ENCODE measurements at places on chromosomes 7 and 10.
A peak's percentile ranks its signal among the peaks of the same experiment; 100 is the strongest.

DNA sequence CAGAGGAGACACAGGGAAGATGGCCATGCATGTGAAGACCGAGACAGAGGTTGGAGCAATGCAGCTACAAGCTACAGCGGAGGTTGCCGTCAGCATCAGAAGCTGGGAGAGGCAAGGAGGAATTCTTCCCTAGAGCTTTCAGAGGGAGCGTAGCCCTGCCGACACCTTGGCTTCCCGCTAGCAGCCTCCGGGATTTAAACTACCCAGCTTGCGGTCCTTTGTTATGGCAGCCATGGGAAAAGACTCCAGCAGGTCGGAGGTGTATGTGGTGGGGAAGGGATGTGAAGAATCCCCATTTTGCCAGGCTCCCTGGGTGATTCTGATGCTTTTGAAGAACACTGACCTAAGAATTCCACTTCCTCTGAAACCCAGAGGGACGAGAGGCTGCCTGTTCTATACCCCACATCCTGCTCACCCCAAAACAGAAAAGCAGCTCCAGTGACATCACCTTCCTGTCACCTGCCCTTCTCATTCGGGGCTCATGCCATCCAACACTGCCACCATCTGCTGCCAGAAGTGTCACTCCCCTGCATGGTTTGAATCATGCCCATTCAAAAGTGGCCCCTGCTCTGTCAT lies 3.3 kb upstream of the SEPHS1 start:
- DNase-seq: peak; percentile 53

DNA sequence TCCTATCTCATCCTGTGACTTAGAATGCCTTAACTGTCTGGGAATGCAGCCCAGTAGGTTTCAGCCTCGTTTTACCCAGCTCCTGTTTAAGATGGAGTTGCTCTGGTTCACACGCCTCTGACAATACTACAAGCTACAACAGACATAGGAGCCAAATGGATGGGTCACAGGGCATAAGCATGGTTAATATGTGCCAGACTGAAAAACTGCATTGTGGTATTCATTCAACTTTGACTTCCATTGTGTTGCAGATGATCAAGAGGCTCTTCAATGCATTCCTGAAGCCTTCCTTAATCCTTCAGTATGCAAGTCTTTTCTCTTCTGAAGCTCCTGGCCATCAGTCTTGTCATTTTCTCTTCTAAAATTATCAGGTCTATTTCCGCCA lies 20.3 kb upstream of the RNF32 start:
- DNase-seq: no peak

DNA sequence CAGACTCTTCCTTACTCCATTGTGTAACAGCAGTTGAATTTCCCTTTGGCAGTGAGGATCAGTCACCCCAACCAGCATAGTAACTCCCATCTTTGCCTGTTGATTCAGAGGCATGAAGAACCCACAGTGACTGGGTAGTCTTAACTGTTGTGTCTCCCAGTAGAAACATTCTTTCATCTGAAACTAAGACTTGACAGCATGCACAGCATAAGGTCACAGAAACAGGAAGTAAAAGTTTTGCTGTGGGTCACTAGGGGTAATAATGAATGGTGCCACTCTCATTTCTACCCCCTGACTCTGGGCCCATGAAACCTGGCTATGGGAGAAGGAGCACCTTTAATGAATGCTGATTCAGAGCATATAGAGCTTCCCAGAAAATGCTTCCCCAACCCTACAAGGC lies 8.3 kb upstream of the FRMPD2 start:
- DNase-seq: peak; percentile 58

DNA sequence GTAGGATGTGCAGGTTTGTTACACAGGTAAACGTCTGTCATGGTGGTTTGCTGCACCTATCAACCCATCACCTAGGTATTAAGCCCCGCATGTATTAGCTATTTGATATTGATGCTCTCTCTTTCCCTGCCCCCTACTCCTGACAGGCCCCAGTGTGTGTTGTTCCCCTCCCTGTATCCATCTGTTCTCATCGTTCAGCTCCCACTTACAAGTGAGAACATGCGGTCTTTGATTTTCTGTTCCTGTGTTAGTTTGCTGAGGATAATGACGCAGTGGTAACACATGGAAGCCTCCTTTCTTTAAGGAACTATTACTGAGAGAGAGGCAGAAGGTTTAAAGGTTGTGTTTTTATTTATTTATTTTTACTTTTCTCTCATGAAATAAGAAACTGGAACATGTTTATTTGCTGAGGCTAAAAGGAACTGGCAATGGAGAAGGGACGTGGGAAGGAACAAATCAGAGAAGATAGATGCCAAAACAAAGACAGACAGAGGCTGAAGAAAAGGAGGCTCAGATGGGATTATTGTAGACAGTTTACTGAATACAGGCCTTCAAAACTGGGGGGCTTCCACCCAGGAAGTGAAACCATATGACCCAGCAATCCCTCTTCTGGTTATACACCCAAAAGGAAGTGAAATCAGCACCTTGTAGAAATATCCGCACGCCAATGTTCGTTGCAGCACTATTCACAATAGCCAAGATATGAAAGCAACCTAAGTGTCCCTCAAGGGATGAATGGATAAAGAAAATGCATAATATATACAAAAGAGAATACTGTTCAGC lies 556.3 kb downstream of the GRM8 start:
- DNase-seq: no peak

GRCh38 chr7:4241791-4242190 lies 440.3 kb upstream of the FOXK1 start:
- no peak for DNase-seq

GRCh38 chr7:21603972-21604749 lies 61.3 kb downstream of the DNAH11 start:
- DNase-seq: no peak

GRCh38 chr10:116316503-116316902 lies 7.7 kb upstream of the CCDC172 start:
- peak; percentile 71 for DNase-seq

DNA sequence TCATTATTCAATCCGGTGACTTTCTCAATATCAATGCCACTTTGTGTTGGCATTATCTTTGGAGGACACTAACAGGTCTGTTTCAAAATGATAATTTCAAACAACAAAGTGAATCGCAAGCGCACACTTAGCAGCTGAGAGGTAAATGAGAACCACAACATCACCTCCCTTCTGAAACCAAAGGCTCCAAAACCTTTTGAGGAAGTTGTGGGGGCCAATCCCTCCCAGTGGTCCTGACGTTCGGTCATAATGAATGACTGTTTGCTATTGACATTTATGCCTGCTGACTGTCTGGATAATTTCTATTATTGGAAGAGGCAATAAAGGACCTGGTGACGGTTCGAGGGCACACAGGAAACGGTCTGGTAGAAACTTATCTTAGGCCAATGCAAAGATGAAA lies 1.8 kb downstream of the ADARB2 start:
- DNase-seq: no peak

DNA sequence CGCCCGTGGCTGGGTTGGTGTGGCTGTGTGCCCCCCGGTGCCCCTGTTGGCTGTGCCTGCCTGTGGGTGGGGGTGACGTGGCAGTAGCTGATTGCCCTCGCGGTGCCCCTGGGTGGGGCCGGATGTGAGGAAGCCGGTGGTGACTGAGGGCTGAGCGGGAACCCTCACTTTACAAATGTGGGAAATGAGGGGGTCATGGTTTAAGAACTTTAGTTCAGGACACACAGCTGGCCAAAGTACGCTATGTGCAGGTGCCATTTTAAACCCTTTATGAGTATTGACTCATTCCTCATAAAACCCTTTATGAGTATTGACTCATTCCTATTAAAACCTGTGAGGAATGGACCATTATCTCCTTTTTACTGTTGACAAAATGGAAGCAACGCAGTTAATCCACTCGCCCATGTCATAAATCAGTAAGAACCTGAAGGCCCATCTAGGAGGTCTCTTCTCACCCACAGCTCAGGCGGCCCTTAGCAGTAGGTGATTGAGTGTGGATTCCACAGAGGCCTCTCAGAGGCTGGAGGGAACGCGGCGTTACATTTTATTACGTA lies 290.1 kb upstream of the COBL start:
- DNase-seq: no peak

- peak; percentile 95 for DNase-seq
Observed at GRCh38 chr7:156949541-156950380, at the start of gene NOM1. Gene NOM1 (plus strand): TSS chr7:156949712. CDS start chr7:156949738, 26 bp downstream.

DNA sequence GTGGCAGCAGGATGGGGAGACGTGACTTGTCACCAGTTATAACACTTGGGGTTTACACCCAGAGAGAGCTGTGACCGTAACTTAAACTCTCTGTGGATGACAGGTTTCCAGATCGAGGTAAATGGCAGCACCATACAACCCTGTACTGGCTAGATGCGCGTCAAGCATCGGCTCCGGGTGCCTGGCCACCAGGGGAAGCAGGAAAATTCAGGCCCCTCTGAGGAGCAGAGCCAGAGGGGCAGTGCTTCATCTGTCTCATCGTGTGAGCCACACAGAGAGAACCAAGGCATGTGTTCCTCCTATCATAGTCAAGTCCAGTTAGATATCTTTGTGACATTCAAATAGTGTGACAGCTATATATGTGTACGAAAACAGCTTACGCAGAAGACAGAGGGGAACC lies 652.2 kb upstream of the FOXK1 start:
- DNase-seq: no peak

DNA sequence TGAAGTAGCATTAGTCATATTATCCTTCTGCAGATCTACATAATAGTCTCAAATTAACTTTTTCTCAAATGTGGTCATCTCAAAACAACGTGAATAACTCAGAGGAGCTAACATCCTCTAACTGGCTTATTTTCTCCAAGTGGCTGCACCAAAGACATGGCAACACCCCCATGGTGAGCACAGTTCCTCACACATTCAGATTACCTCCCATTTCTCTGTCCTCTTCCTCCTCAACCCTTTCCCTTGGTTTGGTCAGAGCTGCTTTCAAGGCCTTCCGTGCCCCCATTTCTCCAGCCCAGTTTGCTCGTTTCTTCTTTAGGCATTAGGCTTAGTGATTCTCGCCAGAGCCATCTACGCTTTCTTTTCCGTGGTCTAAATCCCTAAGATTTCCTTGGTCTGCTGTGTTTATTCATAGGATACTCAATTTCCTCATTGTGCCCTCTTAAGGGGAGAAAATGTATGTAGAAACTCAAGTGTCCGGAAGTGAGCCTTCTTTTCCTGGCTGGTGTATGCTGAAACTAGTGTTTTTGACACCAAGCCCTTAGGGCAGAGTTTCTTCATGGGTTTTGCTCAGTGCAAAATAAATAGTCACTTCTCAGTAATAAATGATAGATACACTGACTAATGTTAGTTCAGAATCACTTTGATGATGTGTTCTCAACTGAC lies 2.6 kb downstream of the MET start:
- DNase-seq: no peak

DNA sequence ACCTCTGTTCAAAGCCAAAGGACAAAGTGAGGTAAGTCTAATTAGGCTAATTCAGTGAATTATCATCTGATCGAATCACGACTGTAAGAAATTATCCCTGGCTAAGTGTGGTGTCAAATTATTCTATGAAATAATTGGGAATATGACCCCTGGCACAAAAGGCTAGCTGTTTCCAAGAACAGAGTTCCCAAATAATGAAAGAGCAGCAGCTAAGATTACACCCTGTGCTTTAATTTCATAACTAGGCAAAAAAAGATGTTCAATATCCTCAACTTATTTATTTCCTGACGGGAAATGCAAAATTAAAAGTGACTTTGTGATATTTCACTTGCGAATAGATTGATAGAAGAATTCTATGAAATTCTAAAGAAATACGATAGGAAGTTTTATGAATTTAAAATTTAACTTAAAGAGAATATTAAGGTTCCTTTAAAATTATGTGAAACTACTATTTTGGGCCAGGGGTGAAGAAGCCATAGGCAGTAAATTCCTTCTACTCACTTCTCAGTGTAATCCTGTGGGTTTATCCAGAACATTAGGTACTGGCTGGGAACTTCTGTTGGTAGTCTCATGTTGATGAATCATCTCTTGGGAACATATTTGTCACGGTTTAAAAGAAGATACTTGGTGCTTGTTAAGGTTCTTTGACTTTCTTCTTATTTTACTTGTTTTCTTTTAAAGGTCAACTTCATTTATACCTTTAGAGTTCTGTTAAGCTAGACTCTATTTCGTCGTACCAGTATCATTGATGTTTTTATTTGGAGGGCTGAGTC lies 148.5 kb downstream of the POLR1F start:
- no peak for DNase-seq

DNA sequence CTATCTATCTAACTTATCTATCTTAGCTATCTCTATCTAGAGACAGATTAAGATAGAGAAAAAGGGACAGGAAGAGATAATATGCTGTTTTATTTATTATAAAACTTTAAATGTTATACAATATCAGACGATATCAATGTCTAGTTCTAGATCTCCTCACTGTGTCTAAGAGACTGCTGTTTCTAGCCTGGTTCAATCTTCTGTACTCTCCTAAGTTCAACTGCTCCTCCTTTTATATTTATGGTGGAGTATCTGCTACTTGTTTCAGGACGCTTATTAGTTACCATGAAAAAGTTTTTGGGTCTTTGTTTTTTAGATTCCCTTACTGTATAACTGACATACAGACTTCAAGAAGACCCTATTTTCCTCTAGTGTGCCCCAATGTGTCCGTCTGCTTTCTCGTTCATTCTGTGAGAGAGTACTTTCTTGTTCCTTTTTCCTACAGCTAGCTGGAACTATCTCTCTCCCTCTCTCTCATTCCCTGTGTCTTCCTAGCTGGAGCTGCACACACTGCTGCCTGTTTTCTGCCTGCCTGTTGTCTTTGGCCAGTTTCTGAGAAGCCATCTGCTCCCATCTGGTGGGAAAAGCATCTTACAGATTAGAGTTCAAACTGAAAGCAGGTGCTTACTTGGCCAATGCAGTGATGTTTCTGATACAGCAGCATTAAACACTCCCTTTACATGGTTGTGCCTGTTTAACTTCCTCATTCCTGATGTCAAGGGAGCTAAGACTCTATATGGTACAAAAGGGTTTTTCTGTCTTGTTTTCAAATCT lies 49.4 kb upstream of the ARL4A start:
- peak; percentile 62 for DNase-seq

DNA sequence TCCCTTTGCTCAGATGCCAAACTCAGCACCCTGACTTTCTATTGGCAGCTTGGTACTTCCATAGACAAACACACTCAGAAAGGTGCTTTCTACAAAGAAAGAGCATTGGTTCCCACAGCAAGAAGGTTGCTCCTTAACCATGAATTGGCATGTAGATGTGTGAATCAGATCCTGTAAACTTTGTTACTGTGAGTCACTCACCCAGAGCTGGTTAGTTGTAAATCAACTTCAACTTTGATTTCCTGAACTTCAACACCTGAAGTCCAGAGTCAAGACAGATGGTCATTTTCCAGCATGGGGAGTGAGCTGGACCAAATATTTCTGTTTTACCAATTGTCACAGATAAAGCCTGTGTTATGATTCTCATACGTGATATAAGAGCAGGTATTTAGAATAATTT lies 797.2 kb downstream of the TNS3 start:
- no peak for DNase-seq

GRCh38 chr7:51636503-51636902 lies 319.9 kb upstream of the COBL start:
- DNase-seq: no peak

- peak; percentile 49 for DNase-seq
Observed at GRCh38 chr7:20438694-20439376, 108.1 kb downstream of the ITGB8 start.

- no peak for DNase-seq
Observed at GRCh38 chr7:90625051-90625450, 28.9 kb downstream of the CDK14 start.

GRCh38 chr10:133405272-133405671 lies 11.3 kb downstream of the MTG1 start:
- no peak for DNase-seq
